Endothelial cell of umbilical vein (primary cell): ENCODE measurements at places on chromosomes 12 and 14. TPM values are rescaled to one million over a fixed set of nuclear protein-coding genes. Genes with fewer than 3 reads are reported as not detected.

The SLCO1B1 gene
- total RNA-seq = not detected in 2 replicates

The AGAP2 gene
- 0.05 and 0.24 TPM in 2 replicates for total RNA-seq

The IL25 gene
- not detected in 2 replicates for total RNA-seq

The CCT2 gene
- total RNA-seq = 245 and 256 TPM in 2 replicates

The GDF3 gene
- 4.1 and 5.0 TPM in 2 replicates for total RNA-seq

The TOMM20L gene
- not detected in 2 replicates for total RNA-seq

The MDM1 gene
- total RNA-seq = 12.5 and 14.4 TPM in 2 replicates

The PRKD1 gene
- 10.3 and 10.9 TPM in 2 replicates for total RNA-seq

The TEX22 gene
- 1.1 and 2.1 TPM in 2 replicates for total RNA-seq

The RNASE1 gene
- total RNA-seq = 182 and 216 TPM in 2 replicates

The CPNE6 gene
- not detected in 2 replicates for total RNA-seq

The PSMB5 gene
- 214 and 236 TPM in 2 replicates for total RNA-seq

The LRP1-AS gene
- total RNA-seq = not detected in 2 replicates

The CLEC4C gene
- total RNA-seq = not detected in 2 replicates

The SLC25A47 gene
- not detected in 2 replicates for total RNA-seq

- H3K4me3 ChIP-seq = no peak overlapping the region
- H3K27me3 ChIP-seq = no peaks in the 10 kb centered on the region
- DNase-seq = no peak
- H3K27ac ChIP-seq = no peak overlapping the region
- no peaks in the 10 kb centered on the region for H3K4me1 ChIP-seq
- H3K36me3 ChIP-seq = no peaks in the 10 kb centered on the region
Measured at GRCh38 chr14:48035836-48036235, 360.4 kb upstream of the MDGA2 start.

DNA sequence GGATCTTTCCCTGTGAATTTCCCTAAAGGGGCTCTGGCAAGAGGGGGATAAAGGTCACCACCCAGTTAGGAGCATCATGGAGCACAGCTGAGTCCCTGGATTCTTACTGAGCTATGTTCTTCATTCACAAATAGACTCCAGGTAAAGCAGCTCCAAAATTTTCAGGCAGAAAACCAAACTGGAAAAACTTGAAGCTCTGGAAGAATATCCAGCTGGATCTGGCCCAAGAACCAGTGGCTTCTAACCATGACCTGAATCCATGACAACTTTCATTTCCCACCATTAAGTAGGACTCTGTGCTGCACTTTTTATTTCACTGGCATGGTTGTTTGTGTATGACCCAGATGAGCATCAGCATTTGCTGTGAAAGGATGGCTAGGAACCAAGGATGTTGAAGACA is 180.4 kb upstream of the FKBP4 start:
- H3K4me3 ChIP-seq = no peak overlapping the region
- no peak for DNase-seq
- no peaks in the 10 kb centered on the region for H3K36me3 ChIP-seq
- H3K4me1 ChIP-seq = no peaks in the 10 kb centered on the region

- H3K27ac ChIP-seq = no peak overlapping the region
- H3K4me1 ChIP-seq = no peaks in the 10 kb centered on the region
- H3K27me3 ChIP-seq = no peaks in the 10 kb centered on the region
- H3K4me3 ChIP-seq = no peak overlapping the region
- no peak for DNase-seq
Measured at GRCh38 chr12:87227162-87227561, 802.0 kb downstream of the C12orf50 start.

- no peak overlapping the region for H3K4me3 ChIP-seq
- H3K36me3 ChIP-seq = no peaks in the 10 kb centered on the region
- H3K27me3 ChIP-seq = no peaks in the 10 kb centered on the region
- peak; percentile 57 for DNase-seq
- peaks cover 4% of the 10 kb centered on the region for H3K4me1 ChIP-seq
Measured at GRCh38 chr12:59115526-59115925, 195.2 kb upstream of the LRIG3 start.

- no peaks in the 10 kb centered on the region for H3K36me3 ChIP-seq
- no peak for DNase-seq
- no peaks in the 10 kb centered on the region for H3K27me3 ChIP-seq
Measured at GRCh38 chr14:57699947-57700346, 165.9 kb downstream of the SLC35F4 start.

- no peak overlapping the region for H3K27ac ChIP-seq
- DNase-seq = no peak
- no peaks in the 10 kb centered on the region for H3K4me1 ChIP-seq
- no peaks in the 10 kb centered on the region for H3K36me3 ChIP-seq
- no peak overlapping the region for H3K4me3 ChIP-seq
Measured at GRCh38 chr14:58705066-58705465, 67.3 kb downstream of the DACT1 start.

- no peak overlapping the region for H3K27ac ChIP-seq
- H3K27me3 ChIP-seq = no peaks in the 10 kb centered on the region
- no peaks in the 10 kb centered on the region for H3K4me1 ChIP-seq
- no peak for DNase-seq
- H3K36me3 ChIP-seq = no peaks in the 10 kb centered on the region
Measured at GRCh38 chr14:35174342-35174741, 52.0 kb downstream of the PRORP start.

DNA sequence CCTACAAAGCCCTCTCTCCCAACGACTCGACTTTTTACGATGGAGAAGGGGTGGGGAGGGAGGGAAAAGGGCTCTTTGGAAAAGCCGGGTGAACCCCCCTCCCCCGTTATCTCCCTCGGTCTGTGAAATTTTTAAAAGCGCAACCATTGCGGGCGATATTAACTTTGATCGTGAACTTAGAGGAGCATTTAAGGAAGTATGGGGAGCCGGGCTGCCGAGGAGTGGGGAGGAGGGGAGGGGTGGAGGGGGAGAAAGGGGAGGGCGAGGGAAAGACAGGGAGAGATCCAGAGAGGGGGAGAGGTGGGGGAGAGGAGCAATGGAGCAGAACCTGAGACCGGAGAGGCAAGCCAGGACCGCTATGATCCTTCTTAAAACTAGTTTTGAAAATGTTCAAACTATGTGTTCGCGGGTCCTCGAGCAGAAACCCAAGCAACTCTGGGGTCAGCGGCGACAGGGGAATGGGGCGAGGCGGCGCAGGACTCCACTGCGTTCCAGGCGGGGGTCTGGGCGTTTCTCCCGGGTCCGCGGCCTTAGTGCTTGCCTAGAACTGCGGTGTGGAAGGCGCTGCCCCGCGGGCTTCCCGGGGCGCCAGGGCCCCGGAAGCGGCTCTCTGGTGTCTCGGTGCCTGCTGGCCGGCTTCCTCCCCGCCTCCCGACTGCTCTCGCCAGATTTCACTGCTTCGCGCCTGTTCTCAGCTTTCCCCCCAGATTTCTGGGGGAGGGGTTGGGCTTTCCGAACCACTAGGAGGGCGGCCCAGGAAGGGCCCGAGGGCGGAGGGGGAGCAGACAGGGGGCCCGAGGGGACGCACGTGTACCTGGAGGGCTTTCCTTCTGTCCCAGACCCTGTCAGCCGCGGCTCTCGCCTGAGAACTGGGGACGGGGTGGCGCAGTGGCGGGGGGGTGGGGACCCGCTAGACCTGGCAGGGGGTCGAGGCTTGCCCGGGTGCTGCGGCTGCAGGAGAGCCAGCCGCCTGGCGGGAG is at the start of gene HOTAIR:
Gene HOTAIR, minus strand, starts transcription at position 871 of the 980 bp plus-strand sequence.
- no peak for DNase-seq
- no peaks in the 10 kb centered on the region for H3K4me1 ChIP-seq
- peaks cover 98% of the 10 kb centered on the region for H3K27me3 ChIP-seq
- no peak within 1 kb of the TSS for H3K27ac ChIP-seq
- H3K36me3 ChIP-seq = no peaks in the 10 kb centered on the region

GRCh38 chr14:88422047-88422446 is 36.6 kb downstream of the SPATA7 start:
- no peak overlapping the region for H3K27ac ChIP-seq
- DNase-seq = no peak
- H3K4me3 ChIP-seq = no peak overlapping the region
- no peaks in the 10 kb centered on the region for H3K27me3 ChIP-seq
- H3K4me1 ChIP-seq = no peaks in the 10 kb centered on the region

DNA sequence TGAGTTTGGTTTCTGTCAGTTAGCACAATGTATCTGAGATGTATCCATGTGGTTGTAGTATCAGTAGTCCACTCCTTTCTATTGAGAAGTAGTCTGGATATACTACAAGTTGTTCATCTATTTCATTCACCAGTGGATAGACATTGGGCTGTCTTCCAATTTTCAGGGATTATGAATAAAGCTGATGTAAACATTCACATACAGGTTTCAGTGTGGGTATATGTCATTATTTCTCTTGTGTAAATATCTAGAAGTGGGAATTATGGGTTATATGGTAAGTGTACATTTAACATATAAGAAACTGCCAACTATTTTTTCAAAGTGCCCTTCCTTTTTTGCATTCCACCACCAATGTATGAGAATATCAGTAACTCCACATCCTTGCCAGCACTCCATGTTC is 35.9 kb downstream of the PHLDA1 start:
- H3K27me3 ChIP-seq = no peaks in the 10 kb centered on the region
- no peak overlapping the region for H3K27ac ChIP-seq
- no peak overlapping the region for H3K4me3 ChIP-seq
- no peaks in the 10 kb centered on the region for H3K36me3 ChIP-seq
- peaks cover 31% of the 10 kb centered on the region for H3K4me1 ChIP-seq
- DNase-seq = no peak

GRCh38 chr14:54446161-54446693 is 5.1 kb upstream of the CNIH1 start:
- peaks cover 3% of the 10 kb centered on the region for H3K4me1 ChIP-seq
- peaks cover 35% of the 10 kb centered on the region for H3K27me3 ChIP-seq
- no peak overlapping the region for H3K4me3 ChIP-seq
- DNase-seq = no peak

GRCh38 chr14:57656853-57657252 is 163.2 kb upstream of the CCDC198 start:
- no peak for DNase-seq
- H3K27ac ChIP-seq = no peak overlapping the region
- no peak overlapping the region for H3K4me3 ChIP-seq
- H3K27me3 ChIP-seq = no peaks in the 10 kb centered on the region
- no peaks in the 10 kb centered on the region for H3K4me1 ChIP-seq

GRCh38 chr14:100737526-100737925 is 10.8 kb downstream of the DLK1 start:
- no peaks in the 10 kb centered on the region for H3K4me1 ChIP-seq
- no peaks in the 10 kb centered on the region for H3K27me3 ChIP-seq
- no peaks in the 10 kb centered on the region for H3K36me3 ChIP-seq

- no peak overlapping the region for H3K27ac ChIP-seq
- H3K4me3 ChIP-seq = no peak overlapping the region
- no peaks in the 10 kb centered on the region for H3K4me1 ChIP-seq
- peak; percentile 8 for DNase-seq
- H3K36me3 ChIP-seq = no peaks in the 10 kb centered on the region
Measured at GRCh38 chr14:26255213-26255612, 342.6 kb downstream of the NOVA1 start.

- H3K4me1 ChIP-seq = peaks cover 31% of the 10 kb centered on the region
- no peak for DNase-seq
- H3K27ac ChIP-seq = peak overlapping the region; percentile 38
Measured at GRCh38 chr12:25995906-25996305, 37.4 kb downstream of the RASSF8 start.

GRCh38 chr12:56336361-56337167 is 2.1 kb upstream of the IL23A start:
- no peak for DNase-seq
- no peaks in the 10 kb centered on the region for H3K36me3 ChIP-seq
- no peak overlapping the region for H3K4me3 ChIP-seq
- H3K27ac ChIP-seq = no peak overlapping the region
- no peaks in the 10 kb centered on the region for H3K27me3 ChIP-seq

DNA sequence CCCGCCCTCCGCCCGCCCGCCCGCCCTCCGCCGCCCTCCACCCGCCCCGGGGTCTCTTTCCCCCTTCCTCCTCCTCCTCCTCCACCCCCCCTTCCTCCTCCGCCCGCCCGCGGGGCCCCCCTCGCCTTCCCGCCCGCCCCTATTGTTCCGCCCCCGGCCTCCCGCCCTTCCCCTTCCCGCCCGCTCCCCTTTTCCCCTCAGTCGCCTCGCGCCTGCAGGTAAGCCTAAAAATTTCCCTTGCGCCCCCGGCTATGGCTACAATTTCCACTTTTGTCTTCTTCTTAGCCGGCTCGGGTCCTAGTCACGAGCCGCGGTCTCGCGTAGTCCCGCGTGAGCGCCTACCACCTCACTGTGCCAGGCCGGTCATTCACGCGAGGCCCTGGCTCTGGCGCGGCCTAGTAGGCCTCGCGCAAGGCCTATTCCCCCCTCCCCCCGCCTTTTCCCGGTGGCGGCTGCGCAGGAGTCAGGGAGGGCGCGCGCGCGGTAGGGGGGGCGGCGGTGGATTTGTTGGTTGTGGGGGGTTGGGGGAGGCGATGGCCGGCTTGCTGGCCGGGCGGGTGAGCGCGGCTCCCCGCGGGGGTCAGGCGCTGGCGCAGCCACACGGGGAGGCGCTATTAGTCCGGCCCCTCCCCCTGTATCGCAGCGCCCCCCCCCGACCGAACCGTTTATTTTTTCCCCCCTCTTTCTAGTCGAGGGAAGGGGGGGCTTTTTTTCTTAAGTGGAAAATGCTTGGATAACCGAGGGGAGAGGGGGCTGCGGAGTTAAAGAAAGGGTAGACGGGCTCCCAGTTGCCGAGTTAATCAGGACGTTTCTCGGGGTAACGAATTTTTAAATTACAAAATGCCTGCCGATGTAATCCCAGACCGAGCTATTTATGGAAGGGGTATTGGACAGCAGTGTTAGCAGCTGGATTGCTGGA is 516 bp downstream of the PCBP2 start:
- peaks cover 26% of the 10 kb centered on the region for H3K36me3 ChIP-seq
- peak; percentile 89 for DNase-seq
- H3K27me3 ChIP-seq = no peaks in the 10 kb centered on the region
- H3K4me1 ChIP-seq = peaks cover 12% of the 10 kb centered on the region
- H3K4me3 ChIP-seq = peak overlapping the region; percentile 89

- H3K27ac ChIP-seq = no peak overlapping the region
- peaks cover 20% of the 10 kb centered on the region for H3K36me3 ChIP-seq
- no peak overlapping the region for H3K4me3 ChIP-seq
- H3K4me1 ChIP-seq = no peaks in the 10 kb centered on the region
Measured at GRCh38 chr12:24814379-24815113, 134.4 kb downstream of the BCAT1 start.

DNA sequence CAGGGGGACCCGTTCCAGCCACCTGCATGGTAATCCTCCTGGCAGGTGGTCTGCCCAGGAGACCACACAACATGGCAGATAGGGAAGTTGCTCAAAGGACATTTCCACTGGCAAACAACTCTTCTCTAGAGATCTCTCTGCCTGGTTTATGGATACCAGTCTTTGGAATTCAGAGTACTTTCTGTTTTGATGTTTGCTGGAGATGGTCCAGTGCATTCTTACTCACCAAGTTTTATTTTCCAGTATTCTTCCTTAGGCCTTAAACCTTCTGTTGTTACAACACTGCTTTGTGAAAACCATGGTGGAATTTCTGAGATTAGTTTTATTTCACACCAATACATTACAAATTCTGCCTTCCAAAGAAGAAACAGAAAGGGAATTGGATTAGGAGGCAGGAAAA is 428.3 kb downstream of the FUT8 start:
- no peaks in the 10 kb centered on the region for H3K4me1 ChIP-seq
- no peak overlapping the region for H3K27ac ChIP-seq
- H3K27me3 ChIP-seq = no peaks in the 10 kb centered on the region
- H3K4me3 ChIP-seq = no peak overlapping the region
- DNase-seq = no peak
